ENCODE measurements at places on chromosomes 16 and 17. TPM values are rescaled to one million over a fixed set of nuclear protein-coding genes. Genes with fewer than 3 reads are reported as not detected.

- no peak for DNase-seq
These were observed 193.6 kb downstream of the AATF start for GRCh38 chr17:37142294-37142896.

Gene VAT1
- 201 TPM for total RNA-seq

DNA sequence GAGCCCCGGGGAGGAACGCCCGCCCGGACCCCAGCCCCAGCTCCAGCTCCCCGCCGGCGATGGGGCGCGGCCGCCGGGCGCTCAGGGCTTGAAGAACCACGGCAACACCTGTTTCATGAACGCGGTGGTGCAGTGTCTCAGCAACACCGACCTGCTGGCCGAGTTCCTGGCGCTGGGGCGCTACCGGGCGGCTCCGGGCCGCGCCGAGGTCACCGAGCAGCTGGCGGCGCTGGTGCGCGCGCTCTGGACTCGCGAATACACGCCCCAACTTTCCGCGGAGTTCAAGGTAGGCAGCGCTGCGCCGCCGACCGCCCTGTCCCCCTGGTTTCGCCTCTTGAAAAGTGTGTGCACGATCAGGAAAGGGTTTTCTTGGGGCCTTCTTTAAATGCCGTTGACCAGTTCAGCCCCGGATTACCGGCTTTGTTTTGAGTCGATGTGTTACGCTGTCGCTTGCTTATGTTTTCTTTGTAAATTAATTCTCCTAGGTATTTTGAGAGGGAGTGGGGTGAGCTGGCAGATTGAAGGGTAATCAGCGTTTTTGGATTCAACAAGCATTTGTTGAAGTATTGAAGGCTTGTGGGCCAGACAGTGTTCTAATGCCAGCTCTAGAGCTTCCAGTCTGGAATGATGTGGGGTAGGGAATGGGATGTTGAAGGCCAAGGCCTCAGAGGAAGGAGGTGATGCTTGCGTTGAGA lies 681 bp downstream of the USP43 start:
- DNase-seq, result peak; percentile 60

Gene PDPK1
- total RNA-seq, result 45.1 TPM

- no peak for DNase-seq
These were observed 63.5 kb upstream of the TEX2 start for GRCh38 chr17:64326420-64327054.

GRCh38 chr16:83932955-83933673 lies 19.9 kb upstream of the OSGIN1 start:
- DNase-seq, result no peak

GRCh38 chr17:35766903-35767510 lies 6.3 kb downstream of the C17orf50 start:
- DNase-seq, result no peak

DNA sequence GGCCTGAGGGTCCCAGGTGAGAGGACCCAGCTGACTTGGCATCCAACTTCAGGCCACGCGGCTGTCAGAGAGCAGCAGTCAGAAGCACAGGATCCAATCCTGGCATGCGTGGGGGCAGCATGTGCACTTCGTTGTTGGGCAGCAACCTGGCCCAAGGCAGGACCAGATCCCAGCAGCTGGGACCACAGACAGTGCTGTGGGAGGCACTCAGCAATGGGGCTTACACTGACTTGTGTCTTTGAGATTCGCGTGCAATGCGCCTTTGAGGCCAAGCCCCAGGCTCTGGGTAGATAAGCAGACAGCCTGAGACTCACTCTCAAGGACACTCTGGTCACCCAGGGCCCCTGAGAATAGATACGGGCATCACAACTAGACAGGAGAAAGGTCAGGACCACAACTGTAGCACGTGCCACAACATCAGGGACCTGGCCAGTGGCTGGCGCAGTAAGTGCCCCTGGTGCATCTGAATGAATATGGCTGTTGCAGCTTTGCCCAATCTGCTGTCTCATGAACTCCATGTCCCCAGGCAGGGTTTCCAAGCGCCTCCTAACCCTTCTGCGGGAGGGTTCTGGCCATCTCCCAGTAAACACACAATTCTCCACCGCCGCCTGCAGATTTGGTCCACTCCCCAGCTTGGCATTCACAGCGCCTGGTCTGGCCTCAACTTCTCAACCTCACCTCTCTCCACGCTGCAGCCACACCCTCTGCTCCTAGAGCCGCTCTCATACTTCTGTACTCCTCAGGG lies 3.2 kb downstream of the PAM16 start:
- DNase-seq, result no peak

DNA sequence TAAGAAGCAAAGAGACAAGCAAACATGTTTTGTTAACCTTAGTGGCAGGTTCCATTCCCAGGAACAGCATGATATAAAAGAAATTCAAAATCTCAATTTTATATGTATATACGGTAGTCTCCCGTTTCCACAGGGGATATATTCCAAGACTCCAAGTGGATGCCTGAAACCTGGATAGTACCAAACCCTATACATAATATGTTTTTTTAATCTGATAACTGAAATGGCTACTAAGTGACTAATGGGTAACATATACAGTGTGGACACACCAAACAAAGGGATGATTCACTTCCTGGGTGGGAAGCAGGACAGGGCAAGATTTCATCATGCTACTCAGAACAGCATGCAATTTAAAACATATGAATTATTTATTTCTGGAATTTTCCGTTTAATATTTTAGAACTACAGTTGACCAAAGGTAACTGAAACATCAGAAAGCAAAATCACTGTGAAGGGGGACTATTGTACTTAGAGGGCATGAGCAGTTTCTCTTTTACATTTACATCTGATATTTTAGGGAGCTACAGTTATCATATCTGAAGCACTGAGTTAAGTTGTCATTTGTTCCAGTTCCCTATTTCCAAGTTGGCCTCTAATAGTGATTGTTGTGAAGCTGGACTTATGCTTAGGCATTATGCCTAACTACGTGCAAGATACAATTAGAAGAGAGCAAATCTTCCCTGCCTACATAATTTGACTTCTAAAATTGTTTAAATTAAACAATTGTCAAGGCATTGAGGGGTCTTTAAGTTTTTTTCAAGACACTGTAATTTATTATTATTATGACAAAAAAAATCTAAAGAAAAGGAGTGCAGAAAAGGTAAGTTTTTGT lies 34.1 kb upstream of the ABCA6 start:
- no peak for DNase-seq

- DNase-seq, result no peak
These were observed 15.8 kb downstream of the GPR142 start for GRCh38 chr17:74383141-74383540.

Data from progenitor cell of endocrine pancreas (in vitro differentiated cells).